ENCODE measurements at places on chromosomes 5 and 9. TPM values are rescaled to one million over a fixed set of nuclear protein-coding genes. Genes with fewer than 3 reads are reported as not detected.

ELP1 gene
- 18.5 TPM for total RNA-seq

ARID3C gene
- not detected for total RNA-seq

GABRA1 gene
- not detected for total RNA-seq

OR2Y1 gene
- not detected for total RNA-seq

FIBCD1 gene
- total RNA-seq: 10.7 TPM

SCGB3A1 gene
- total RNA-seq: not detected

CCL27 gene
- 0.22 TPM for total RNA-seq

Data from A549 treated with RU486 at 1 μM for 4 hours (cell line).